ENCODE measurements at places on chromosomes 7 and 10.

DNA sequence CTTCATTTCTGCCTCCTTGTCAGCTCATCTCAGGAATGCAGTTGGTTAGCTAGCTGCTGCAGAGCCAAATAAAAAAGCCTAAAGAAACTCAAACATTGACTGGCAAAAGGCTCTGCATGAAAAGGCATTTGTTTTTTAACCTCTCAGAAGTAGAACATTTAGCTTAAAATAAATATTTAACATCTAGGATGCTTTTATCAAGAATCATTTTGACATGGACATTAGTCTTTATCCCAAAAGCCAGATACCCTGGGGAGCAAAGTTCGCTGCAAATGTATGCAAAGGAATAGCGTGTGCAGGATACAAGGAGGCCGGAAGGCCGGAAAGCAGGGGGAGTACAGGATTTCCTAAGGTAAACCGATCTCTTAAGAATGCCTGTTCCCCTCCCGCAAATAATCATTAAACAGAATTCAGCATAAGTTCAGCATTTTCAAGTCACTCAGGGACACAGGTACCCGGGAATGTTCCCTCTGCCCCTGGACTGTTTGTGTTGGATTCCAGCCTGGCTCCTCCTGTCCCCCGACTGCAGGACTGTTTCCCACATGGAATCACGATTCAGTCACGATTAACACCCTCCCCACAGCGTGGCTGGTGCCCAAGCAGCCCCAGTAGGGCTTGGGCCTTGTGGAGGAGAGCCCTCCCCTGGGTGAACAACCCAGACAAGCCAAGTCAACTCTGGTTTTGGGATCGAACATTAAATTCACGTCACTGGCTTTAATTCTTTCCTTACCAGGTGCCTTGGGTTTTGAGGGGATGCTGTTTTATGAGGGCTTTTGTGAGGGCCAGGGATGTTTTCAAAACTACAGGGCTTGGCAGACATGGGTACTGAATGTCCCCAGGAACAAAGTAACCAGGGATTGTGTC, 97.8 kb downstream of the HIPK2 start:
- no peak for DNase-seq

GRCh38 chr10:91190388-91190870, 30.0 kb upstream of the PCGF5 start:
- DNase-seq = peak; percentile 55

- no peak for DNase-seq
These were observed 28.2 kb upstream of the ACSL5 start for GRCh38 chr10:112345743-112346142.

DNA sequence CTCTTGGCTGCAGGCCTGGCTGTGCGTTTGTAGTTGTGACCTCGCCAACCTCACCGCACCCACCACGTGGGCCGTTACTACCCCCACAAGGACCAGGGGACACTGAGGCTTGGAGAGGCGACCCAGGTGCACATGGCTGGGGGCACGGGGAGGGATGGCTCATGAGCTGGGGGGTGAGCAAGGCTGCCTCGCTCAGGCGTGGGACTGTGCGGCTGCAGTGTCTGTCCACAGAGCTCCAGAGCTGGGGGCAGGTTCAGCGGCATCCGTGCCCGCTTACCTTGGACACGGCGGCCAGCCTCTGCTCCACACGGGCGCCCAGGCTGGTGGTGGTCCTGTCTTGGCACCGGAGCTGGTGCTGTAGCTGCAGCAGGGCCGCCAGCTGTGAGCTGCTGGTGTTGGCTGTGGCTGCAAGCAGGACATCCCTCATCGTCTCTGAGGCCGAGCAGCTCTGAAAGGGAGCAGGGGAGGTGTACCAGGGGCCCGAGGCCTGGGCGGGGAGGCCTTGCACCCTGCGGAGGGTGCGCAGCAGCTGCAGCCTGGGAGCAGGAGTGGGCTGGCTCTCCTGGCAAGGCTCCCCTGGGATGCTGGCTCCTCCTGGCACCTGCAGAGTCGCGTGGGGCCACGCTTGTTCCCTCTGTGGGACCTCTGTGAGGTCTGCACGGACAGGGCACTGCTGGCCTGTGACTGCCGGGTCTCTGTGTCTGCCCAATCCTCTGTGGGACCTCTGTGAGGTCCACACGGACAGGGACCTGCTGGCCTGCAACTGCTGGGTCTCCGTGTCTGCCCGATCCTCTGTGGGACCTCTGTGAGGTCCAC, 60.0 kb upstream of the NKX6-2 start:
- no peak for DNase-seq

DNA sequence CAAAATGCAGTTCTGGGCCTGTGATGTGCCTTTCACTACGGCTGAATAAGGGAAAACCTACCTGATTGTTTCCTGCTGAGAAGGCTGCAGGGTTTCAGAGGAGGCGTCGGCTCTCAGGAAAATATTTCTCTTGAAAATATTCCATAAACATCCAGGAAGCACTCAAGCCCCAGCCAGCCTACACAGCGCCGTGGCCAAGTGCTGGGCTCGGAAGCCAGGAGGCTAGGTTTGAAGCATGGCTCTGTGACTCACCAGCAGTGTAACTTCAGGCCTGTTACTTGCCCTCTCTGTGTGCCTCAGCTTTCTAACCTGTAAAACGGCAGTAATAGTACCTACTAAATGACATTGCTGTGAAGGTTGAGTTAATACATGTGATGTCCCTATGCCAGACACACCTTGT, 399.1 kb downstream of the GATA3 start:
- peak; percentile 5 for DNase-seq

DNA sequence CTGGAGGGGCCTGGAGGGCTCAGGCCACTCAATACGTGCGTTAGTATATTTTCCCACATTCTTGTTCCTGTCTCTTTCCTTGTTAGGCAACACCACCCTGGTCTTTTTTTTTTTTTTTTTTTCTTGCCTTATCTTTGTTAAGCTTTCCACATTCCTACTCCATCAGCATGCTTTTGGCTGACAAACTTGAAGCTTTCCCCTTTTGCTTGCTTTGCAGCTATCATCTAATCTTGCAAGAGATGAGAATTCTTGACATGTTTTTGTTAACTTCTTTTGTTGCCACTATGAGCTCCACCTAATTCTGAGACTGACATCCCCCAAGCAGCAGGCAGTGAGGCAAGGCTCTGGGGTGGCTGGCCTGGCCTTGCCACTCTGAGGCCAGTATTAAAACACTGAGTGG, 52.5 kb upstream of the NRP1 start:
- DNase-seq = no peak

DNA sequence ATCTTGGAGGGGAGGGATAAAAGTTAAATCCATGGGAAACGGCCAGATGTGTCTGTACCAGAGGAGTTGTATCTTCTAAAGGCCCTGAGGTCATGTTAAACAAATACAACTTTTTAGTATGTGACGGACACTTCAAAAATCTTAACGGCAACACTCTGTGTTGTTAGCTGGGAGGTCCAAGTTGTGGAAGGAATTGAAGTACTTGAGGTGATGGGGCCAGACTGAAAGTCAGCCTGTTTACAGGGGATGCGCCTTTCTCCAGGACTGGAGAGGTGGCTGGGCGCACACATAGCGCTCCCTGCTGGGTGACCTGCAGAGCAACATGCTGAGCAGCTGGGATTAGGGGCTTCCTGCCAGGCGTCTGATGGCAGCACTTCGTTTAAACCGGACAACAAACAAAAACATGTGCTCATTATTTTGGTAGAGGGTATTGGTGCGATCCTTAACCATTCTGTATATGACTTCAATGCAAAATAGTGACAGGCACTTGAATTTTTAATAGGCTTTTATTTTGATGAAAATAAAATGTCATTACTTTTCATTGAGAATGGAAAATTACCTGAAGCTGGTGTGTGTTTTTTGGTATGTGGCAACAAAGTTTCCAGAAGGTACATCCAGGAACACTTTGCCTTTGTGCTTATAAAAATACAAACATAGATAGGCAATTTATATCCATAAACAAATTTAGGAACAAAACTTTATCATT, 198.2 kb downstream of the MLLT10 start:
- DNase-seq = peak; percentile 42

- DNase-seq = peak; percentile 27
These were observed 41.7 kb downstream of the FAS start for GRCh38 chr10:89032141-89032891.

DNA sequence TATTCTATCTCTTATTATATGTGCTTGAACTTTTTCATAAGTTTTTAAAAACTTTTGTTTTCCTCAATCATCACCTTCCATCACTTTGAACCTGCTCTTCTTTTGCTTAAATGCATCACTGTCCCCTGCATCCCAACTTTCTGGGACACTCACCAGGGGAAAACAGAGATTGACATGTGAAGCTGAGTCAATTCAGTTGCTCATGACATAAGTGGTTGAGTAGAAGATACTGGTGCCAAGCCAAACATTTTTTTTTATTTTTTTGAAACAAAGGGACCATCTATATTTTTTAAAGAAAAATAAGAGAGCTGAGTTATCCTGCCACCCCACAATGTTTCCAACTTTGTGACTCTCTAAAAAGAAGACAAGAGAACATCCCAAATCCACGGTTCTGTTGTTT, 61.8 kb upstream of the AHR start:
- DNase-seq = no peak

GRCh38 chr7:139845443-139845805, 16.4 kb downstream of the TBXAS1 start:
- no peak for DNase-seq

- no peak for DNase-seq
These were observed 186.6 kb upstream of the IGFBP3 start for GRCh38 chr7:46107610-46108217.

GRCh38 chr7:39624442-39624807, 1.1 kb downstream of the RALA start:
- no peak for DNase-seq

DNA sequence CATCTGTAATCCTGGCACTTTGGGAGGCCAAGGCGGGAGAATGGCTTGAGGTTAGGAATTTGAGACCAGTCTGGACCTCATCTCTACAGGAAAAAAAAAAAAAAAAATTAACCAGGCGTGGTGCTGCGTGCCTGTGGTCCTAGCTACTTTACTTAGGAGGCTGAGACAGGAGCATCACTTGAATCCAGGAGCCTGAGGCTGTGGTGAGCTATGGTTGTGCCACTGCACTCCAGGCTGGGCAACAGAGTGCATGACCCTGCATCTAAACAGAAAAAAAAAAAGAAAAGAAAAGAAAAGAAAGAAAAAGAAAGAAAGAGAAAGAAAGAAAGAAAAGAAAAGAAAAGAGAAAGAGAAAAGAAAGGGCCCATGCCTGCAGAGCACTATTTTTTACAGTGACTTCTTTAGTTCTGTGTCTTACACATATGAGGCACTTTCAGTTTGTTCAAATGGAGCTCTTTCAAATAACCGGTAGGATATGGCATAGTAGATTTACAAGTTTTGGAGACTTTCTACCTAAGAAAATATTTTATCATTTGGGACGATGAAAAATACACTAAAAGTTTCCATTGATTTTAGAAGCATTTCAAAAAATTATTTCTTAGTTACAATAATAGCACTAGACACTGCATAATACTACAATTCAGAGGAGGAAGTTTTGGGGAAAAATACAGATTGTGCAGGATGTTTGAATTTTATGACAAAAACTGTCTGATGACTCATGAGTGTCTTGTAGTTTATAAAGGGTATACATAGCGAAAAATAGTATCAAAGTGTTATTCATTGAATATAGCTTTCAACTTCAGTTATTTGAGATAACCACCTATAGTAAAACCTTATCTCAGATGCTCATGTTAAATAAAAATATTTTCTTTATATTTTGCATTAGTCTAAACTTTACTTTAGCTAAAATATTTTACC, 75.9 kb downstream of the MDFIC start:
- DNase-seq = no peak

GRCh38 chr7:24152356-24152755, 131.6 kb upstream of the NPY start:
- no peak for DNase-seq

- DNase-seq = no peak
These were observed 351.1 kb downstream of the PARD3 start for GRCh38 chr10:34464000-34464399.

DNA sequence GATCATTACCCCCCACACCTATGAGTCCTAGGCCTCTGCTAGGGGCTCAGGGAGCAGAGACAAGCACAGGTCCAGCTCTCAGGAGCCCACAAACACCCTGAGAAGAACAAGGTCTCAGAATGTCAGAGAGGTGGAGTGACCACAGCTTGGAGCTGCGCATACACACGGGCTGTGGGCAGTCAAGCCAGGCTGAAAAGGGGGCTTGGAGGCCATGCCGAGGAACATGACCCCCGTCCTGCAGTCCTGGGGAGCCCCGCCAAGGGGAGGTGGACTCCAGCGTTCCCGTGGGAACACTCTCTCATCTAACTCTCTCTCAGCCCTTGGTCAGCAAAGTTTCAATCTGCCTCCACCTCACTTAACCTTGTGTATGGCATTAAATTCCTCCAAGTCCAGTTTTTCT, 7.8 kb upstream of the MMP21 start:
- DNase-seq = no peak

GRCh38 chr7:121076350-121077164, 88.0 kb downstream of the CPED1 start:
- no peak for DNase-seq

DNA sequence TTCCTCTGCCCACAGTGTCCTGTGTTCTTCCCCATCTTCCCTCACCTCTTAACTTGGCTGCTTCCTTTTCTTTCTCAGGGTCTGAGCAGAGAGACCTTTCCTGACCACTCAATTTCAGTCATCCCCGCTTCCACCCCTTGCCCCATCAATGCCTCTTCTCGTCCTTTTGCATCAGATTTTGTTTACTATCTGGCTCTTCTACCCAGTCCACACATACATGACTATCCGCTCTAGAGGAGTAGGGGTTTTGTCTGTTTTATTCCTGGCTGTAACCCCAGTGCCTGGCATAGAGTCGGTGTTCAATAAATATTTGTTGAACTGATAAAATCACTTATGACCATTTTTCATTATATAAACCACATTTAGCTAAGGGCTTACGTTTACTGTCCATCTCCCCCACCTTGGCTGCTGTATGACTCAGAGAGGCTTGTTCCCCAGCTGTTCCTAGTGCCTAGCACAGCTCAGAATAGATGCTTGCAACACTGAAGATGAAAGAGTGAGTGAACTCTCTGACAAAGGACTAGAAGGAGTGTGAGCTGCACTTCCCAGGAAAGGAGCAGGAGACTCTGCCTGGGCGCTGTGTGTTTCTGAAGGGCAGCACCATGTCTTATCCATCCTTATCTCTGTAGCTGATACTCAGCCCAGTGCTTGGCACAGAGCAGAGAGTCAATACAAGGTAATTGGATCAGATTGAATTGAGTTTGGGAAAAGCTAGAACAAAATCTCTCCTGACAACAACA, 21.9 kb downstream of the ARID5B start:
- DNase-seq = no peak

- DNase-seq = no peak
These were observed 85.9 kb upstream of the INSIG1 start for GRCh38 chr7:155211761-155212160.

- DNase-seq = no peak
These were observed 50.9 kb downstream of the ADCY1 start for GRCh38 chr7:45625067-45625466.

GRCh38 chr10:13528875-13529713, at the start of gene BEND7:
Gene BEND7 (minus strand): TSS chr10:13529014. CDS start chr10:13528533, 481 bp downstream.
- DNase-seq = no peak

DNA sequence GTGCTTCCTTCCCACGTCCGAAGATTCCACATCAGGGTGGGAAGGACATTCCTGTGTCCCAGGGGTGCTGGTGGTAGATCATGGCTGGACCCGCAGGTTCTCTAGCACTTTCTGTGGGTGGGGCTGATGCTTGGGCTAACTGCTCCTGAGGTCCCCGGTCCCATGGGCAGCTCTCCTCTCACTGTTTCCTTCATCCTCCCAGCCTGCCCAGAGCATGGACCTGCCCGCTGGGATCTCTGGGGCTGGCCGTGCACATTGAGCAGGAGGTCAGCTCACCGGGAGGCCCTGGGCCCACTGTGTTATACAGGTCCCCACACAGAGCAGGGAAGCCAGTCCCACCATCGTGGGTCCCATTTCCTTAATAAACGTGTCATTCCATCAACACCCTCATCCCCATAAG, 502.3 kb downstream of the TCERG1L start:
- DNase-seq = no peak
